ENCODE measurements at places on chromosomes 1 and 21.

DNA sequence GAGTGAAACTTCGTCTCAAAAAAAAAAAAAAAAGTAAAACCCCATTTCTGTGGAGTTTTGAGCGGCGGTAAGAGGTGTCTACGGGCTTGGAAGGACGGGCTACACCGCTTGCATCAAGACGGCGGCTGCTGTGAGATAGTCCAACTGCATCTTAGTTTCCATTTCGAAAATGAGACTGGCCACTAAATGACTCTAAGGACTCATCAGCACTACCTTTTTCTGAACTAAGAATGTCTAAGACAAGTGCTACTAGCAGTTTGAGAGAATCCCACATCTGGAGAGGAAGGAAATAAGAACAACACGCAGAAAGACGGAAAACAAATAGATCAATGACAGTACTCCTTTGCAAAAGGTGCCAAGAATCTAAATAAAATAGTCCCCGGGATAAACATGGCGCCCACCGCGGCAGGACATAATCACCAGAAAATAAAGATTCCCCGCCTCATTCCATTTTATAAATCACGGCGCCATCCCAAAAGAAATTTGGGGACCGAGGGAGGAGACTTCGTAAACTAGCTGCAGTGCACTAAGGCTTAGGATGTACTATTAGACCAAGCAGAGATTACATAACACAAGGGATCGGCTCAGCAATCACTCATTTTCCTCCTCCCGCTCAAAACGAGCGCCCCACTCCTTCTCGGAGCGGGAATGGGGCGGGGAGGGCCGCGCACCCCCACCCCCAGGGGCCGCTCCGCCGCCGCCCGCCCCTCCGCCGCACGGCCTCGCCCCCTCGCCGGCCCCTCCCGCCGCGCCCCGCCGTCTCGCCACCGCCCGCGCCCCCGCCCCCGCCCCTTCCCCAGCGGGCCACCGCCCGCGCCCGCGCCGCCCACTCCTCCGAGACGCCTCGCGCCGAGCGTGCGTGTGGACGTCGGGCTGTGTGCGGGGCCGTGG, 1.1 kb downstream of the POGZ start:
- DNase-seq, result peak; percentile 69

DNA sequence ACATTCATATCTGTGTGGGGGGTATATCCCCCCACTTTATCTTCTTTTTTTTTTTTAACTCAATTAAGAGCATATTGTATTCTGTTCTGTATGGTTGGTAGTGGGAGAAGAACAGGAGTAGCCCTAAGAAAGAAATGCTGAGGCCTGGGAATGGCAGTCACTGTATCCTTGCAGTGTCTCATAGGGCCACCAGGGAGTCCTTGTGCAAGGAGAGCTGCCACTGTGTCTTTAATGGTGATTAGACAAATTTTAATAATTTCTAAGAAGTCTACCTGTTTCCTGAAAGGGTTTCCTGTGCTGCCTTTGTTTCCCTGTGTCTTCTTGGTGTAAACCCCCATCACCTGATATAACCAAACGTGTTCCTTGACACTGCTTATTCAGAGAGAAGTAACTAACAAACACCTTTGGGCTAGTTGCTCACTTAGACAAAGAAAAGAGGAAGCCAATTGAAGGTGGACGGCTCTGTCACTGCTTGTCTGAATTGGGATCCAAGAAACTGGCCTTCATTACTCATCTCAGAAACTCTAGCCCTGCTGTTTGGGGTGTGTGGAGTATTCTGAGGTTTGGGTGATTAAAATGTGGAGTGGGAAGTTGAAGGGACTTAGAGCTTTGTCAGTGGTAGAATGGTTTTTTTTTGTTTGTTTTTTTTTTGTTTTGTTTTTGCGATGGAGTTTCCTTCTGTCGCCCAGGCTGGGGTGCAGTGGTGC, 15.2 kb downstream of the GIPC2 start:
- DNase-seq, result no peak

GRCh38 chr1:19209439-19209989, 552 bp downstream of the UBR4 start:
- DNase-seq, result peak; percentile 18

DNA sequence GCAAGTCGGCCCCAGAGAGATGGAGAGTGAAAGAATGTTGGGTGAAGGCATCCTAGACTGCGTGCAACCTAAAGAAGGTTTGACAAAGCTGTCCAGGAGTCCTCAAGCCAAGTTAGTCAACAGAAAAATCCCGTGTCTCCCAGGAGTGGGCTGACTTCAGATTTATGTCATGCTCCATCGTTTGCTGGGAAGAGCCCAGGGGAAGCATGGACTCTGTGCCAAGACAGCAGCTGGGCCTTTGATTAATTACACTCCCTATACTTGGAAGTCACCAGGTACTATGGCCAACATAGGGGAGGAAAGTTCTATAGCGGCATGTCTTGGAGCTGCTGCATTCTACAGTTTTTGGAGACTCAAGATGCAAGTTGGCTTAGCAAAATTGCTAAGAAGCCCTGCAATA, 247.4 kb downstream of the KAZN start:
- DNase-seq, result no peak

- DNase-seq, result no peak
These were observed 1.5 kb downstream of the ZNF684 start for GRCh38 chr1:40532844-40533424.

GRCh38 chr21:36103434-36103833, 31.4 kb upstream of the CBR3 start:
- DNase-seq, result no peak

DNA sequence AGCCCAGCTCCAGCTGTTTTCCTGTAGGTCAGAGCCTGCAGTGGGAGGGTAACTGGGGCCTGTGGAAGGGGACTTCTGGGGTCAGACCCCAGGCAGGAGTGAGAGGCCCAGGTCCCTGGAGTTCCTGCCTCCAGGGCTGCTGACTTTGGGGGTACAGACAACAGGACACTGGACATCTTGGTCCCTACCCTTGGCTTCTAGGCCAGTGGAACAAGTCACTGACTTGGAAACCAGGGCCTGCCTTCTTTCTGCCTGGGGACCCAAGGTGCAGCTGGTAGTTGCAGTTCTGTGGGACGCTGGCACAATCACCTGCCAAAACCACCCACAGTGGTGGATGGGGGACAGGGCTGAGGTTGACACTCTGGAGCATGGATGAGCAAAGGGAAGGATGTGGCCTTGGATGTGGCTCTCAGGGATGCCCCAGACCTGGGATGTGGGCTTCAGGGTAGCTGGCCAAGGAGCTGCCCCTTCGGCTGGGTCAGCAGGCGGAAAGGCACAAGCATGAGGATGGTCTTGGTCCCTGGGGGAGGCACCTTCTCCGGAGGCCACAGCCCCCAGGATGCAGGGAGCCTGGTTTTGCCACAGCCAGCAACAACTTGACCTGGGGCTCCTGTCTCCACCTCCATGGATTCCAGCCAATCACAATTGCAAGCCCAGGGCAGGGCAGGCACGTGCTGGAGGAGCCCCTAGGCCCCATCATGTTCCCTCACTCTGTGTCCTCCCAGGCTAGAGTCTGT, 5.8 kb downstream of the JMJD4 start:
- DNase-seq, result no peak

GRCh38 chr1:50458507-50458906, 35.3 kb upstream of the DMRTA2 start:
- DNase-seq, result no peak

GRCh38 chr21:27505516-27505915, 538.6 kb upstream of the ADAMTS5 start:
- DNase-seq, result peak; percentile 65

GRCh38 chr1:186790101-186790500, 38.6 kb upstream of the PLA2G4A start:
- no peak for DNase-seq

- no peak for DNase-seq
These were observed 35.5 kb downstream of the EIF2B3 start for GRCh38 chr1:44950892-44951291.

- DNase-seq, result no peak
These were observed 123.6 kb upstream of the KCNJ15 start for GRCh38 chr21:38133240-38133639.

DNA sequence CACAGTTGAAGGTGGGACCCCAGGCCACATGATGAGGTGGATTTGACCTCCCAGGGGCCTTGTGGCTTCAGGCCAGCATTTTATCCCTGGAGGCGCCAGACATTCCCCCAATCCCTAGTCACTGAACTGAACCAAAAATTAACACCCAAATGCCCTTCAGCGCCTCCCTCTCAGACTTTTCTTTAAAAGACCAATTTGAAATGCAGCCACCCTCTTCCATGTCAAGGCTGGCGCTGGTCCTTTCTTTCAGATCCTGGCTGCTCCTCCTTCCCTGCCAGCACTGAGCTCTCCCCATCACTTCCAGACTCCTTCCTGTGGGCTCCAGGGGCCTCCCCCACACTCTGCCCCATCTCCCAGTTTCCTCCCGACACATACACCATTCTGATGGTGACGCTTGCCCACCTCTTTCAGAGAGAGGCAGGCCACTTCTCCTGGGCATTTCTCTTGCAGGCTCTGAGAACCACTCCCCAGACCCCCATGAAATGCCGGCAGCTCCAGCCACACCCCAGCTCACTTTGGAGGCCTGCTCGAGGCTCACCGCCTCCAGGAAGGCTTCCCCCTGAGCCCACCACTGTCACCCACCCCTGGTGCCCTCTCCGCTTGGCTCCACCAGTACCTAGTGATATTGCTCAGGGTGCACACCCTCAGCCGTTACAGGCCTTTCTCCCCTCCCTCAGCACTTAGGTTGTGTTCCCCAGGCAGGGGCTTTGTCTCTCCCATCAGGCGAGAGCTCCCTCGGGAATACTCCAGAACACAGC, 27.0 kb downstream of the NAV1 start:
- no peak for DNase-seq

GRCh38 chr1:230708631-230709580, 5.0 kb downstream of the AGT start:
- no peak for DNase-seq

DNA sequence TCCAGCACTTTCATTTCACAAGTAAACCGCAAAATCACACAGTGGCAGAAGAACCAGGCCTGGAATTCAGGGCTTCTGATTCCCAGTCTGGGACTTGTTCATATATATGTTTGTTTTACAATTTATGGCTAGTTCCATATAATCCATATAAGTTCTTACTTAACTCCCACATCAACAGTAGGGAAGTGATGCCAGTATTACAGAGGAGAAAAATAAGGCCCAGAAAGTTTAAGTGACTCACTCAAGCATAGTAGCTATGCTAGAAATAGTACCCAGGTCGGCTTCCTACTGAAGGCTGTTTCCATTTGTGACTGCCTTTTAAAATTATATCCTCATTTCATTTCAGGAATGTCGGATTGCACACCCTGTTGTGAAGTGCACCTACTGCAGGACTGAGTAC, 1.4 kb downstream of the FAM76A start:
- peak; percentile 22 for DNase-seq

DNA sequence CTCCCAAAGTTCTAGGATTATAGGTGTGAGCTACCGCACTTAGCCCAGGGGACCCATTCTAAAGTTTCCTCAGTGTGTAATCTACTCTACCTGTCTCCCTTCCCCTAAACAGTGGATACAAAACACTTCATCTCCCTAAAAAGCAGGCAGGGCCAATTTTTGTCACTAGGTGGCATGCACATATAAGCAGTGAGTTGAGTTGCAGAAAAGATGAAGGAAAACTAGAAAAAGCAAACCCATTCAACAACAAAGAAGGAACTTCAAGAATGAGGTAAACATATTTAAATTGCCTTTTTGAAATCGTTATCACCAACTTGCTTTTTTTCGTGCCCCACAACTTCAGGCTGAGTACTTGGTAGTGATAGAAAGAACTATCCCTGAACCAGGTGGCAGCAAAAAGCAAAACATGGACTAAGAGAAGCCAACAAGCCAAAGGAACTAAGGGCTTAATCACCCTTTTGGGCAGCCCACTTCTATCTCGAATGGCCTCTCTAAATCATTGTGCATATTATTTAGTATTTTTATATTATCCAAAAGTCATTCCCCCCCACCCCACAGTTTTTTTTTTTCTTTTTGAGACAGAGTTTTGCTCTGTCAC, 19.7 kb upstream of the ALDH9A1 start:
- DNase-seq, result no peak

Data from HS-5 (cell line).